LoVo (cell line): ENCODE measurements at places on chromosomes 1 and 21.

GRCh38 chr1:197692965-197693364, 82.3 kb downstream of the DENND1B start:
- no peak for DNase-seq

DNA sequence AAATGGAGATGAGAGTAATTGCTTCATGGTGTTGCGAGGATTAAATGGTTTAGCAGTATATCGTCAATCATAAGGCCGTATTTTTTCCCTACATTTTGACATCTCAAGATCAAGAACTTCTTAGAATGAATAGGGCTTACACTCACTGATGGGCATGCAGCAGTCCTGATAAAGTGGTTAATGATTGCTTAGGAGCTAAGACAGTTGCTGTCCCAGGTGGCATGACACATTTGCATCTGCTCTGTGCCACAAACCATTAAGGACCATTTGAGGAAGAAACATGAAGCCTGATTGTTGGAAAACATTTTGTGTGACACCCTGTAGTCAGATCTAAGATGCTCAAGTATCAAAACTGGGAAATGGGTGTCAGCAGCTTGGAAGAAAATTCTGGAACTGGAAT, 81.0 kb upstream of the SGIP1 start:
- DNase-seq, result no peak

DNA sequence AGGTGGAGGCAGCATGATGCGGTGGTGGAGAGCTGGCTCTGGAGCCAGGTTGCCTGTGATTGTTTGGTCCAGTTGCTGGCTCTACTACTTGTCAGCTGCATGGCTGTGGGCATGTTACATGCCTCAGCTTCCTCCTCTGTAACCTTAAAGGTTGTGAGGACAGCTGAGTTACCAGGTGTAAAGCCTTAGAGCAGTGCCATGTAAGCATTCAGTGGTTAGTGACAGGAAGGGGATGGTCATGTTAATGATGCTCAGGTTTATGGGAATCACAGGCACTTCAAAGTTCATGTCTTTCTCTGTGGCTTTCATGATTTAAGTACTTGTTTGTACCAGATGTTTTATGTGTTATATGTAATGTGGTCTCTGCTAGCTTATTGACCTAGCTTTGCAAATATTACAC, 32.6 kb downstream of the PTGFRN start:
- no peak for DNase-seq

DNA sequence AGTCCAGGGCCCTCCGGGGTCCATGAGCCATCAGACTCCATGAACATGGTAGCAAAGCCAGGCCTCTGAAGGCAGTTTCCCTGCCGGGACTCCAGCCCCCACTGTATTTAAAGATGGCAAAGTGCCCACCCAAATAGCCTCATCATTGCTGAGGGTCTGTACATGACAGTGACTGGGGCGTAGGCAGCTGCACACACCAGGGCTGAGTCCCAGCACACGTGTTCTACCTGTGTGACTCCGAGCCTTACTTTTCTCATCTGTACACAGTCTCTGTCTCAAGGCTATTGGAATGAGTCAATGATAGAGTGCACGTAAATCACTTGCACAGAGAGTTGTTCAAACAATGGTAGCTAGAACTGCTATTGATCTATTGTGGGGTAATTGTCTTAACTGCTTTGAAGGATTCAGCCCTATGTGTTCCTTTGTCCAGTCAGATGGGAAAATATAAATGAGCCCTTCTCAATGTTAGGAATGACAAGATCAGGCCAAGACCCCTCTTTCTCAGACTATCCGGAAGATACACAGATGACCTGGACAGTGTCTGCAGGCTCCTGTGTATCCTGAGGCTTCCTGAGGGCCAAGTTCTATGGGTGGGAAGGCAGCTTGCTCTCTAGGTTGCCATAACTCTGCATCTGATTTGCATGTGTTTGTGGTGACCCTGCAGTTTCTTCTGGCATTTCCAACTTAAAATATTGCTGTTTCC, 48.9 kb downstream of the RASSF5 start:
- DNase-seq, result no peak

DNA sequence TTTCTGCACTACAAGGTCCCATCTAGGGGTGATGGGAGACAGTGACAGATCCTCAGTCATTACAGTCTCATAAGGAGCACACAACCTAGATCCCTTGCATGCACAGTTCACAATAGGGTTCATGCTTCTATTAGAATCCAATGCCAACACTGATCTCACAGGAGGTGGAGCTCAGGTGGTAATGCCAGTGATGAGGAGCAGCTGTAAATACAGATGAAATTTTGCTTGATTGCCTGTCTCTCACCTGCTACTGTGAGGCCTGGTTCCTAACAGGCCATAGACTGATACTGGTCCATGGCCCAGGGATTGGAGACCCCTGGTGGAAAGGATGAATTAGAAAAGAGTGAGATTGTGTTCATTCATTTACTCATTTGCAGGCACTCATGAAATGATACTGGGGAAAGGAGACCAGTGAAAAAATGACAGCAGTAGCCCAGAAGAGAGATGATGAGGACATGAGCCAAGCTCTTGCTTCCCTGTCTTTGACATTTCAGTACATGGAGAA, 251.6 kb upstream of the DUSP10 start:
- no peak for DNase-seq

DNA sequence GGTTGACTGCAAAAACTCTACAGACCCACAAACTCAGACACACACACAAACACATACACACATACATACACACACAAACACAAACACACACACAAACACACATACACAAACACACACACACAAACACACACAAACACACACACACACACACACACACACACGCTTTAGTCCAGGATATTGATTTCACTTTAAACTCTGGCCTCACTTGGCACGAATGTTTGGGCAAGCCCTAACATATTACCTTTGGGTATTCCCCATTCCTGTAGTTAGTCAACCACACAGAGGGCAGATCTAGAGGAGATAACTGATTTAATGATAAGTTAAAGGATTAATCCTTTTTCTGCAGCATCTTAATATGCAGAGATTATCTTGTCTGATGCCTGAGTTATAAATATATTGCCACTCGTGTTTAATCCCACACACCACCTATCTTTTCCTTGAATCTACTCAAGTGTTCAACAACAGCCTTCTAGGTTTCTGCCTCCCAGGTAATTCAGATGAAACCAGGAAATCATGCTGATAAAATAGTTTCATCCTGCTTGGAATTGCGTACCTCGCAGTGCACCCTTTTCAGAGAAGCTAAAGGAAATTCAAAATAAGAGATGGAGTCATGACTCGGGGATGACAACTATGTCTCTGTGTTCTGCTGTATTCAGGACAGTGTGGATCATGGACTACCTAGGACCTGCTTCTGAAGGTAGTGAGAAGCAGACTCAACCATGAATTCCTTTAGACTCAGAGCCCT, 14.5 kb upstream of the RUNX1 start:
- DNase-seq, result no peak

DNA sequence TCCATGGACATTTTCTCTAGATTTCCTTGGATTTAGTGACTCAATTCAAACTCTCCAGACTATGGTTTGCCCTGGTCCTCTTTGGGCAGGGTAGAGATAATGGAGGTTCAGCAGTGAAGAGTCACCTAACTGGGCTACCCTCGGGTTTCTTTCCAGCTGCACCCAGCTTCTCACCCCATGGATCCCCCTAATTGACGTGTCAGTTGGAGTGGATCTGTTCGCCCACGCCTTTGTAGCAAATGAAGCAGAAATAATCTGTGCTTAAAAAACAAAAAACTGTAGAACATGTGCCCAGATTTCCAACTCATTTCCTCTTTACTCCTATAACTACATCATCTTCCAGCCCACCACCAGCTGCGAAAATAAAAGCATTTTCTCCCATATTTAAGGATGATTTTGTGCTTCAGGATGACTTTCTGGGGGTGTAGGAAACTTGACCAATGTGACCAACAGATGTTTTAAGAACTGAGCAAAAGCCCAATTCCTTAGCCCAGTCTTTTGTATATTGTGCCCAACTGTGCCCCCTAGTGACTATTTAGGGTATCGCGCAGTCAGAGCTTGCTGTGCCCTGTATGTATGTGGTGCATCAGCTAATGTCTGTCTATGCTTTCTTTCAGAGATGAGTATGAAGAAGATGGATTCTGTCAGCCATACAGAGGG, 66.5 kb upstream of the UBE2U start:
- peak; percentile 66 for DNase-seq

DNA sequence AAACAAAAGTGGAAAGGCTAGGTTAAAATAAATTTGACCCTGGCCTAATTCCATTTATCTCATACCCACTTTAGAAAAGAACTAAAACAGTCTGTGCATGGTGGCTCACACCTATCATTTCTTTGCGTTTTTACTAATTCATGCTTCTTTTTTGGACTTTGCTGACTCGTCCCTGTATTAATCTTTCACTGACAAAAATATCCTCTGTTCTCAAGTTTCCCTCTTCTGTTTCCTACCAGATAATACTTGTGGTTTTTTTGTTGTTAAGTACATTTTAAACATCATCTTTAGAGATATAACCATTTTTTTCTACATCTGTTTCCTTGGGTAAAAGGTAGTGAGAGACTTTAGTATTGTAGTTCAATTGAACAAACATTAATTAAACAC, 11.5 kb downstream of the CNST start:
- DNase-seq, result no peak

GRCh38 chr1:223299553-223299952, 64.4 kb downstream of the SUSD4 start:
- DNase-seq, result no peak

- no peak for DNase-seq
These were observed 349.8 kb downstream of the LTN1 start for GRCh38 chr21:28642891-28643290.

DNA sequence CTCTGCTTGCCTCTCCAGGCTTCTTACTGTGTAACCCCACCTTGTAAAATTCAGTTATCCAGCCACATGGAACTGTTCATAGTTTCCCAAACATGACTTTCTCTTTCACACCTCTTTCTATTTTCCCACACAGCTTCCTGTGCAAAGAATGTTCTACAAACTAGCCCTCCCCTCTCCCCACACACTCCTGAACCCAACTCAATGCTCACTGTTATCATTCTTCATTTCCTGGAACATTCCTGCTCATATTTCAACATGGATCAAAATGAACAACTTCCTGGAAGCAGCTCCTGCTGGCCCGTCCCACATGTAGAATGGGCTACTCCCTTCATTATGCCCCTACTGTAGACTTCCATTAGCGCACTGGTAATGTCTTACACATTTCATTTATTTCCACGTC, 7.5 kb upstream of the HSD11B1 start:
- no peak for DNase-seq

GRCh38 chr1:155324717-155325602, 4.3 kb downstream of the RUSC1 start:
- DNase-seq, result peak; percentile 58

GRCh38 chr1:91925644-91926435, 23.4 kb upstream of the BRDT start:
- DNase-seq, result no peak

DNA sequence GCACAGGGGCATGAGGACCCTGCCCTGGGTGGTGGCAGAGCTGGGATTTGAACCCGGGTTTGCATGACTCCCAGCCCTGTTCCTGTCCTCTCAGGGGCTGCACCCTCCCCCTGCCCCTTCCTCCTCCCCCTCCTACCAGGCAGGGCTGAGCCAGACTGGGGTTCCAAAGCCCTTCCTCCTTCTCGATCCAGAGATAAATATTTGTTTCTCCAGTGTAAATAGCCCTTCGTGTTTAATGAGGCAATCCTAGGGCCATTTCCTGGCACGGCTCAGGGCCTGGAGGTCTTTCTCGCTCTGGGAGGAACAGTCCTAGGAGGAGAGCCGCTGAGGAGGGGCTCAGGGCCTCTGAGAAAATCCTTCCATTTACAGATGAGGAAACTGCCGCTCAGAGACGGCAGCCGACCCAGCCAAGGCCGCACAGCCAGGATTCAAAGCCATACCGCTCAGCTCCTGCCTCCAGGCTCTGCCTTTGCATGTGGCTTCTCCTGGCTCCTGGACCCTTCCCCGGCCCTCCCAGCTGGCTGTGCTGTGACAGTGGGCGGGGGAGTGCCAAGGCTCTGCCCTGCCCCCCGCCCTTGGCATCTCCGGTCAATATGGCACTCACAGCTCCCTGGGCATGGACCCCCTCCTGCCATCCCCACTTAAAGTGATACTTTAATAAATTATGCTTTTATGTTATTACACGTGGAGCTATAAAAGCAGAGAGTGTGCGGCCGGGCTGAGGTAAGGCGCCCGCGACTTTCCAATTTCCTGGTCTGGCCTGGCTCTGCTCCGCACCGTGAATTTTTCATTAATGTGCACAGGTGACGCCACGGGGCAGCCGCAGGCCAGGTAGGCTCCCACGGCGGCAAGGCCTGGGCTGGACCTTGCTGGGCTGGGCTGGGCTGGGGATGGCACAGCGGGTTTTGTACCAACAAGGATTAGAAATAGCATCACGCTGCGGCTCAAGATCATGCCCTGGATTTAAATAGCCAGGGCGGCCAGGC, 114.7 kb upstream of the WNT4 start:
- no peak for DNase-seq

- no peak for DNase-seq
These were observed 26.6 kb downstream of the DOP1B start for GRCh38 chr21:36183144-36183795.
